ENCODE measurements at places on chromosomes 1 and 21. TPM values are rescaled to one million over a fixed set of nuclear protein-coding genes. Genes with fewer than 3 reads are reported as not detected.

SNX7 gene
- 32.5 TPM for total RNA-seq

FDPS gene
- total RNA-seq, result 139 TPM

OR2M4 gene
- total RNA-seq, result not detected

AMIGO1 gene
- total RNA-seq, result 3.5 TPM

PDPN gene
- total RNA-seq, result 5.3 TPM

SLC39A1 gene
- total RNA-seq, result 38.8 TPM

NES gene
- total RNA-seq, result 54.7 TPM

S100A3 gene
- 36.0 TPM for total RNA-seq

SPATA45 gene
- total RNA-seq, result 0.89 TPM

AQP10 gene
- 0.20 TPM for total RNA-seq

AADACL3 gene
- 6.1 TPM for total RNA-seq

AKIRIN1 gene
- total RNA-seq, result 31.9 TPM

FAM229A gene
- total RNA-seq, result 1.2 TPM

C1orf141 gene
- not detected for total RNA-seq

PROX1 gene
- total RNA-seq, result 3.6 TPM

DNA sequence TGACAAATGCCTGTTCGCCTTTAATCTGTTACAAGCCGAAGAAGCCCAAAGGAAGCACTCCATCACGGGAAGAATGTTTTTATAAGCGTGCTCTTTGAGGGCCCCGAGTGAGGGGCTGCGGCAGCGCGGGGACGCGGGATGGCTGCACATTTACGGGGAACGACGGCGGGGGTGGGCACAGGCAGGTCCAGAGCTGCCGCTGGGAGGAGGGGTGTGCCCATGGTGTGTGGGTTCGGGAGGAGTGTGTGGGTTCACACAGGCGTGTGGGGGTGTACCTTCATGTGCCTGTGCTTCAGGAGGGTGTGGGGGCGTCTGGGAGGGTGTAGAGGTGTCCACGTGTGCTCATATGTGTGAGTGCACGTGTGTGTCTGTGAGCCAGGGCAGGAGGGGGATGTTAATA is 155.9 kb upstream of the ZC3H12A start:
- no peak for DNase-seq

DNA sequence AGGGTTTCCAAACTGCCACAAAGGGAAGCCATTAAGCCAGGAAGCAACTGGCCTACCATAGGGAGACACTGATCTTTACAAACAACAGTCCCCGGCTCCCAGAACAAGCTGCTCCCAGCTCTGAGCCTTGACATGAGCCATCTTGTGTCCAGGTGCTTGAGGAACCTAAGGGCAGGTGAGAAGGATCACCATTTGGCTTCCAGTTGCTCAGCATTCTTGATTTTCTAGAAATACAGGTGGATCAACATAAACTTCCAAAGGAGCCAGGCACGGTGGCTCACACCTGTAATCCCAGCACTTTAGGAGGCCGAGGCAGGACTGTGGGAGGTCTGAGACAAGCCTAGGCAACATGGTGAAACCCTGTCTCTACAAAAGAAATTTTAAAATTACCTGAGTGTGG is 21.6 kb downstream of the ZBTB17 start:
- DNase-seq, result no peak

DNA sequence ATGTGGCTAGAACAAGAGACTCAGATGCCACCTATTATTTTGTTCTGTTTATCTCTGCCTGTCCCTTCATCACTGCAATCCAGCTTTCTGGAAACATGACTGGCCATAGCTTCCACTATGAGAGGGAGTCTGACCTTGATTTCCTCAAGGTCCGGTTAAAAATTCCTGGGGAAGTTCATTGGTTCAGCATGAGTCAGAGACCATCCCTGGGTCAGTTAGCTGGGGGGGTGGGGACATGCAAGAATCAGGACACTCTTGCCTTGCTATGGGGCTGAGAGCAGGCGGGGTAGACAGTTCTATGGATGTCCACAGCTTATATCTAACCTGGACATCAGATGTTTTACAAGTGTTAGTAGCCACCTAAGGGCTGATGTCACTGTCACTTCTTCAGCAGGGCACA is 81.1 kb downstream of the TENT5C start:
- no peak for DNase-seq

DNA sequence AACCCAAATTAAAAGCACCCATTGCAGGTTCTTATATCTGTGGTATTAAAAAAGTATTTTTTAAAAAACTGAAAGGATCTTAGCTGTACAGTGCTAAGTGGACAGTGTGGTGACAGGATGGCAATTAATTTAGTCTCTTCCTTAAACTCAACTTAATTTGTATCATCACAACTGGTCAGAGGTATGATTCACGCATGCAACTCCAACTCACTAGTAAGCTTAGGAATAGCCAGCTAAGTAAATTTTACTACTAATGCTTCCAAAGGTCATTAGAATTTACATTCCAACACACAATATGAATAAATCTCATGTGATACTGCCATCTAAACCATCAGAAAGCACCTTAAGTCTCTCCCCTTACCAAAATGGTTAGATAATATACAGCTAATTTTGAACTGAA is 35.4 kb downstream of the ENAH start:
- no peak for DNase-seq

GRCh38 chr1:28756846-28757245 is 20.1 kb downstream of the YTHDF2 start:
- DNase-seq, result no peak

DNA sequence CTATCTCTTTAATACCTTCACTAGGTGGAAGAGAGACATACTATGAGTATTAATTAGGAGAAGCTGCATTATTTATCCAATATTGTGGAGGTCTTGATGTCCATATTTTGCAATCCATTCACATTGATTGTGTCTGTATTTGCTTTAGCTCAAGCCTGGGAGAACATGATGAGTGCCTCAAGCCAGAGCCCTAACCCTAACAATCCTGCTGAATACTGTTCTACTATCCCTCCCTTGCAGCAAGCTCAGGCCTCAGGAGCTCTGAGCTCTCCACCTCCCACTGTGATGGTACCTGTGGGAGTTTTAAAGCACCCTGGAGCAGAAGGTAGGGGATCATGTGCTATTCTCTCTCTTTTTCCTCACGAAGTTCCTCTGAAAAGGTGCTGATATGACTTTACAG is 99.5 kb downstream of the CC2D1B start:
- no peak for DNase-seq

- DNase-seq, result no peak
Observed at GRCh38 chr1:150971583-150972416, 2.8 kb downstream of the CERS2 start.

- DNase-seq, result no peak
Observed at GRCh38 chr21:40386294-40386911, 460.6 kb downstream of the DSCAM start.

DNA sequence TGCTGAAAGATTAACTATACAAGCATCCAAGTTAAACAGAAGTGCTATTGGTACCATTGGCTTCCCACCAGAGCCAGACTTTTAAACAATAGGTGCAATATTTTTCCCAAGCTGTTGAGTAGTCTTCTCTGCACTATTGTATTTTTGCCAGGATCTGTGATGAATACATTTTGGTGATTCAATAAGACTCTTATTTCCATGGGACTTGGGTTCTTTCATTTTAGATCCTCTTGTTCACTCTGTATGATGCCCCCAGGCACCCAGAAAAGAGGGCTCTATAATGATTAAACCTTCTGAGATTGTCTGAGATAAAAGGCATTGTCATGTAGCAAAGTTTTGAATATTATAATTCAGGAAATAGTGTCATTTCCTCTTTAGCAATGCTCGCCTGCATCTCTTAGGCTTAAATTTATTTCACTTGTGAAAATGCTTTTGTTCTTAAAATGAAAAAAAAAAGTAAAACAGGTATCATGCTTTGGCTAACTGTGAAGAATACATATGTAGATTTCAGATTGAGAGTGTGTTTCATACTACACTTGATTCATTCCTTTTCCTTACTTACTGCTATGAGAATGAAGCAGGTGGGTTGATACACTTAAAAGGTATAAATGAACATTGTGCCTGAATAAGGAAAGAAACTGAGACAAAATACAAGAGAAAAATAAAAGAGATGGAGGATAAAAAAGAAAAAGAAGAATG is 275.0 kb downstream of the HMCN1 start:
- no peak for DNase-seq

DNA sequence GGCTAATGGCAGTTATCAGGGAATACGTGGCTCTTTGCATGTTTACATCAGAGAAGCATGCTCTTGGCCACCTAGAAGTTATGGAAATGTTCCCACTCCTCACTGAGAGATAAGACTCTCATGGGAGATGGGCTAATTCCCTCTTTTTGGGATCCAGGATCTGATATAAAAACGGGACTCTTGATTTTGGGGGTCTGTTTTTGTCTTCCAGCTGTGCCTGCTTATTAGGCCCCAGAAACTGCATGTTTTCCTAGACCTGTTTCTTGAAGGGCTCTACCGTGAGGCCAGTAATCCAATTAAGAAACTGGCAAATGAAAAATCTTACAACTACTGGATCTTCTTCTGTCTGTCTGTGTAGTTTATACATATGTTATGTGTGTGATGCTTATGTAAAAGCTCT is 47.0 kb upstream of the PTCH2 start:
- no peak for DNase-seq

- no peak for DNase-seq
Observed at GRCh38 chr1:39164256-39164655, 40.2 kb upstream of the MACF1 start.

DNA sequence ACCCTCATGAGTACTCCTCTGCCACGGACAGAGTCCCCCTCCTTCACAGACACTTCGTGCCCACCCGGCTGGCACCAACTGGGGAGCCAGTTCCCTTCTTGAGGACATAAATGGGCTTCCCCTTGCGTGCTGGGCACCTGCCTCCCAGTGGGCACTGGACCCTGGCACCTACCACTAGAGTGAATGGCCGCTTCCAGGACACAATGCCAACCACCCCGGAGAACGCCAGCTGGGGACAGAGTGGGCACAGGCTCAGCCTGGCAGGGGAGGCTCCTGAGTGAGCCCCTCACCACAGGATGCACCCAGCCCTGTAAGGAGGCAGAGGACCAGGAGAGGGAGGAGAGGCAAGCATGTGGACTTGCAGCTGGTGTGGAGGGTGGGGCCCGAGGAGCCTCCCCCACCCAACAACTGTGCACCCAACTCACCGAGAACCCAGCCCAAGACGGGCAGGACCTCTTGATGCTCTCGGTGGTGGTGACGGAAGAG is 1.0 kb downstream of the ENTREP3 start:
- no peak for DNase-seq

DNA sequence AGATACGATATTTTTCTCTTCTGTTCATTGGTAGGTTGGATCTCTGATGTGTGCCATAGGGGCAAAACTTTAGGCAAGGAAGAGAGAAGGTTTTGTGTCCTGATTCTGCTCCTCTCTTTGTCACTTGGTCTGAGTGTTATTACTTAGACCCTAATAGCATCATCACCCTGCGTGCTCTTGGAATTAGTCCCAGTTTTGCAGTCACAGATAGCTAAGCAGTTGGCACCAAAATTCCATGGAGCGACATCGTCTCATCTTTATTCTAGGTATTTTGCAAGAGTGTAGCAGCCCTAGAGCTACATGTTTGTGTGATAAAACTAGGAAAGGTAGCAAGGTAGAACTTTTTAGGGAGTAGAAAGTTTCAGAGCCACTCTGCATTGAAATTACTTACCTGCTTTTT is 23.8 kb downstream of the PIP5K1A start:
- DNase-seq, result no peak

DNA sequence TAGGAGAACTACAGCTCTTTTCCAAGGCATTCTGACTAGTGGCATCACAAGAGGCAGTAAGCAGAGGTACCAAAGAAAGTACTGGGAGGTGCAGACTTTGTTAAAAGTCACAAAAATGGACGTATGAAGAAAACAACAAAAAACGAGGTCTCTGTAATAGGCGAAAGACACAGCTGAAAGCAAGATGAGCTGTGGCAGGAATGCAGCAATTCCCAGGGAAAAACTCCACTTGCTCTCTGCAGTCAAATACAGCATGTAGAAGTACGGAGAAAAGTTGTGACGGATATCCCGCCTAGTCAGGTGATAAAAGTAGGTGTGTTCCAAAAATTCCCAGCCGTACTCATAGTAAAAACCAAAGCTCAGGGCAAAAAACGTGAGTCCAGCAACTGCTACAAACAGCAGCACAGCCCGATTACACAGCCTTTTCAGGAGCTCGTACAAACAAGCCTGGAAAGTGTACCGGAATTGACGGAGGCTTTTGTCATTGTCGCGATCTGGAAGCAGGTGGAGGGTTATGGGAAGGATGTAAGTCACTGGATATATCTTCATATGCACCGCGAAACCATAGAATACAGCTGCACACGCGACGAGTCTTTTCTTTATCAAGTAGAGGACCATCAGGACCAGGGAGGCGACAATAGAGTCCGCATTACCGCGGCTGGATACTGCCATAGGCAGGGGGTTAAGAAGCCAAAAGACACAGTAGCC is 979 bp downstream of the PIGM start:
- DNase-seq, result no peak

DNA sequence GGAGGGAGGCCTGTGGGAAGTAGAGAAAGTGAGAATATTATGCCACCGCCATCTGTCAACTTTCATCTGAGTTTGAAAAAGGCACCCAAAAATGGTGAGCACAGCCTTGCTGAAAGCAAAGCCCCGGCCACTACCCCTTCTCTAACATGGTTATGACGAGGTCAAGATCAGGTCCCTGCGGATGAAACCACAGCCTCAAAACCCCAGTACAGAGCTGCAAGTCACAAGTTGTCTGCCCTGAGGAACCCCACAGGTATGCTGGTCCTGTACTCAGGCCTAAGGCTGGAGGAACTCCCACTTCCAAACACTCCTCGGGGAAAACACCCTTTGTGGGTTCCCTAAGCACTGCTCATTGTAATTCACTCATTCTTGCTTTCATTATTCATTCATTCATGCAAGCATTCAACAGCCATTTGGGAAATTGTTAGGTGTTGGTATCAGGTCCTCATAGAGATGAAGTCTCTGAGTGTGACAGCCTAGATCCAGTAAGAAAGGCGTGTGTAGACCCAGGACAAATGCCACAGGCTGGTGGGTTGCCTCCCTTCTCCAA is 216.6 kb upstream of the EDN2 start:
- no peak for DNase-seq

- no peak for DNase-seq
Observed at GRCh38 chr1:21229246-21230000, 52.7 kb upstream of the EIF4G3 start.

GRCh38 chr1:111422546-111423391 is 4.8 kb downstream of the OVGP1 start:
- DNase-seq, result no peak

DNA sequence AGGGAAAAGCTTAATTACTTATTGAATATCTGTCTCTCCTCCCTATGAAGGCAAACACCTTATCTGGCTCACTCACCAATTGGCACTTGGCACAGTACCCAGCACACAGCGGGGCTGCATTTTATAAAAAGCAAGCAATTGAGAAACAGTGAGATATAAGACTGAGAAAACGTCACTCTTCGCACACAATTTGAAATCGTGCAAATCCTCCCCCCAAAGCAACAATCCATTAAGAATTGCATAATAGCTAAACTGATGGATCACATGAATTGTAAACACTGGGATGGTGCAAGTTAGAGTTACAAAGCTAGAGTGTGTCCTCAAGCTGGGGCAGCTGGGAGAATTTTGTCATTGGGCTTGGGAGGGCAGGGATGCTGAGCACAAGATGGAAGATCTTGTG is 27.1 kb downstream of the PRDX6 start:
- DNase-seq, result no peak

GRCh38 chr1:198901266-198901665 is 262.4 kb downstream of the PTPRC start:
- DNase-seq, result peak; percentile 18

GRCh38 chr1:186481303-186481888 is 20.5 kb upstream of the PDC start:
- no peak for DNase-seq

All from skin of body (tissue), 3 donors.